ENCODE measurements at places on chromosomes 6 and 20.

- no peak for DNase-seq
Measured at GRCh38 chr6:95233879-95234278, 343.5 kb upstream of the MANEA start.

DNA sequence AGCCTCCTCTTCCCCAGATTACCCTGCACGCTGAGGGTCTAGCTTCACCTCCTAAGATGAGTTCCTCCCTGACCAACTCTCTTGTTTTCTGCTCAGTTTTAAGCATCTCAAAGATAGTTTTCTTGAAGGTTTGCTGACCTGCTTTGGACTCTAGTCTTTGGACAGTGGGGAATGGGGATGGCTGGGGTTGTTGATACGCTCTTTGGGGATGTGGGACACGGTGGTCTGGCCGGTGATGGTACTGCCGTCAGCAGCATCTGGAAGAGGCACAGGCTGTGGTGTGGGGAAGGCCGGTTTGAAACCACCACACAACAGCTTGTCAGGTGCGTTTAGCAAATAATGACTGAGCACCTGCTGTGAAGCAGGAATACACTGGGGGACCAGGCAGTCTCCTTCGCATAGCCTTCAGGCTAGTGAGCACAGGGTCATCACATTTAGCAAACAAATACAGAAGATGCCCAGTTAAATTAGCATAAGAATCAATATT lies 94.1 kb downstream of the TMEM242 start:
- no peak for DNase-seq

DNA sequence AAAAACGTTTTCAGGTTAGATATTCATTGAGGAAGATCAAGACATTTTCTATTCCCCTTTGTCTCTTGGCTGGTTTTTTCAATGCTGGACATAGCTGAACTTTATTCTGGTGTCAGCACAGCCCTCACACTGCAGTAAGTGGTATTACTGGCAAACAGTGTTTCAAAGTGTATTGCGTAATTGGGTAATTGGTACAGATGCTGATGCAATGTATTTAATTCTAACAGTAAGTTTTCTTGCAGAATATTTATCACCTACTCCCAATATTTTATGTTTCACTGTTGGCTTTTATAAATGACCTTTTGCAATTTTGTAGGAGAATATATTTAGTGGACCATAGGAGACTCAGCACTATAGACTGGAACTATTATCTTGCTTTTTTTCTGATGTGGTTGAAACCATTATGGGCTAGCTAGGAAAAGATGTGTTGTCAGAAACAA lies 287.6 kb upstream of the SOX4 start:
- DNase-seq, result no peak

DNA sequence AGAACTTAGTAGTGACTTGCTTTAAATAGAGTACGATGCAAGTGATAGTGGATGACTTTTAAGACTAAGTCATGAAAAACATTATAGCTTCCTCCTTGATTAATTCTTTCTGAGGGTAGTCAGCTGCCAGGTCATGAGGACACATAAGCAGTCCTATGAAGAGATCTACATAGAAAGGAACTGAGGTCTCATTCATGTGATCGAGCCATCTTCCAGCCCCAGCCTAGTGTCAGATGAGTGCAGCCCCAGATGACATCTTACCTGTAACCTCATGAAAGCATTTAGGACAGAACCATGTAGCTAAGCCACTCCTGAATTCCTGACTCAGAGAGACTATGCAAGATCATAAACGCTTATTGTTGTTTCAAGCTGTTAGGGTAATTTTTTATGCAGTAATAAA lies 67.7 kb downstream of the AK9 start:
- no peak for DNase-seq

Measured in GOT3 (cell line).